Left hindlimb (tissue), 1 donor: ENCODE measurements at places on chromosomes 13 and 19.

DNA sequence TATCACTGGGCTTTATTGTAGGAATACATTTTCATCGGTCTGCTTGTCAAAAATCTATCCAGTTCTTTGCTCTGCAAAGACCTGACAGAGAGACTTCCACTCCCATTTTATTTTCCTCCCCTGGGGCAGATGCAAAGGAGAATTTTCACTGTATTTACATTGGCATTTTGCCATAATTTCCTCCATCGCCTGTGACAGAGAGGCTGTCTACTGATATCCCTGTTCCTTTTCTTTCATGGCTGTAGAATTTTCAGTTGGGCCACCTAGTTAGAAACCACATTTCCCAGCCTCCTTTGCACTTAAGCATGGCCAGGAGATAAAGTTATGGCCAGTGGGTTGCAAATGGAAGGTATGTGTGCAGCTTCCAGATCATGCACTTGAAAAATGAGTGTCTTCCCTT, 89.3 kb downstream of the NUFIP1 start:
- DNase-seq, result no peak

DNA sequence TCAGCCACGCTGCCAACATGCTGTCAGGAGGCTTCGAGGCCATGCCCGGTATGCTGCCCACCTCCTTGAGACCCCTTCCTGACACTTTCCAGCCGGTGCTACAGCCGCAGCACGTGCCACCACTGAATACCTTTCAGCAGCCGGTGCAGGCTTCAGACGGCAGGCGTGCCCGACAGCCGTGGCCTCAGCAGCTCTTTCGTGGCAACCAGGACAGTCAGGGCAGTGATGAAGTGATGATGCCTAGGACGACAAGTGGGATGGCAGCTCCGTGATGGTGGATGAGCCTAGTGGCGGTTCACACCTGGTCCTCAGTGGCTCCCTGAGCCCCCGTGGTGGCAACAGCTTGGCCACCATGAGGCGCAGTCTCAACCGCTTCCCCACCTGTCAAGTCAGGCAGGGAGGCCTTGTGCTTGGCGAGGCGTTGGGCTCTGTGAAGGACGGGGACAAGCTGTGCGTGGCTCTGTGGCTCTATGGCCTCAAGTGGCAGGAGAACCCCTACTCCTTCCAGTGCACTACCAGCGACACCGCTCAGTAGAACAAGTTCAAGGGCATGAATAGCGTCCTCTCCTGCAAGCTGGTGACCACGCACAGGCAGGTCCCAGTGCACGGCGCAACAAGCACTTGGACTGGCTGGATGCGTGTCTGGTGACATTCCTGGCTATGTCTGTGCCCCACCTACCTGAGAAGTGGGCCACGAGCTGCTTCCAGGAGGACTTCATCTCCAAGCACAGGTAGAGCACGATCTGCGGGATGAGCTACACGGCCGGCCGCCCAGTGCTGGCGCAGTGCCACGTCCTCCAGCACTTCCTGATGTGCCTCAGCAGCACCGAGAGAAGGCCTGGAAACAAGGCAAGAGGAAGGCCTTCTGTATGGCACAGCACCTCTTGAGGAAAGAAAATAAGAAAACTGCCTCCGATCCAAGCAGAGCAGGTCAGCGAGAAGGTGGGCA, 18.2 kb upstream of the ZNF14 start:
- no peak for DNase-seq

GRCh38 chr19:2815923-2816322, 3.7 kb upstream of the ZNF554 start:
- no peak for DNase-seq

DNA sequence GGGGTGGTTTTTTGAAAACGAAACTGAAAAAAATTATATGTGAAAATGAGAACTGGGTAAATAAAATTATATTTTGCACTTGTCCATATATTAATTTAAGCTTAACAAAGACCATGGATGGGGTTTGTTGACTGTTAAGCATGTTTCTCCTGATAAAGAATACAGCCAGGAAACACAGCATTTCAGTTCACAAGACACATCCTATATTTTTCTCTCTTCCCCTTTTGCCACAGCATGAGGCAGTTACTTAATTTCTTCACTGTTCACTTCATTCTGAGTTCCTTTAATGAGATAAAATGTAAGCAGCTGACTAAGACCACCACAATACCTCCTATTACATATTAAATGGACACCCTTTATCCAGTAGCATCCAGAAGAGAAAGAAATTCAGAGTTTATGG, 64.0 kb downstream of the RXFP2 start:
- DNase-seq, result no peak

- peak; percentile 56 for DNase-seq
Observed at GRCh38 chr19:48752496-48753365, at the start of gene FUT1. FUT1 (minus strand) TSS chr19:48752641; CDS start chr19:48751281, 1,360 bp downstream.

GRCh38 chr19:38880076-38880881, 2.2 kb upstream of the RINL start:
- no peak for DNase-seq

- no peak for DNase-seq
Observed at GRCh38 chr13:23870356-23871140, 18.7 kb downstream of the MIPEP start.

- DNase-seq, result peak; percentile 79
Observed at GRCh38 chr19:17385878-17386611, 8.0 kb downstream of the CCDC194 start.

DNA sequence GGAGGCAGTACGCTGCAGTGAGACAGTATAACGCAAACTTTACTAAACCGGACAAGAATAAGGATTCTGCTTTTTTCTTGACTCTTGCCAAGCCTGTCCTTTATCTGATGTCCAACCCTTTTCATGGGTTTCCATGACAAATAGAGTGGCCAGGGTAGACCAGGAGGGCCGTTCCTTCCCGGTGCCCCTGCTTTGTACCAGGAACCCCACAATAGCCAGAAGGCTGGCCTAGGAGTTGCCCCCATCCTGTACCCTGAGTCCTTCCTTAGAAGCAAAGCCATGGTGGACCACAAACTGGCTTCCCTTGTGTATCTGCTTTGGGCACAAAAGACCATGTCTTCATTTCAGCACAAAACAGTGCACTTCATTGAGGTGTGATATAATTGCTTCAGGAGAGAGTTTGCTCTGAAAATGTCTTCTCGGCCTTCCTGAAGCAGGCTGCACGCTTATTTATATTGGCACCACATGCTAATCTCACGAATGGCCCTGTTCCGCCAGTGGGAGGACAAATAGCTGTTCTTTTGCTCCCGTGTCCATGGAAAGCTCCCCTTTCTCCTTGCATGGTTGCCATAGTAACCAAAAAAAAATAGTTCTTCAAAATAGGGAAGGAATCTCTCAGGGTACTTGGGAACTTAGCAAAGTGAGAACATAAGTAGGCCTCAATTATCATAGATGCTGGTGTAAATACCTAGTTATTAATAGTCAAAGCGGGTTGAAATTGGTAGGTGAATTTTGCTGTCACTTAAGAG, 222.1 kb downstream of the ZIC5 start:
- DNase-seq, result no peak

GRCh38 chr13:73220966-73221720, 162.3 kb downstream of the KLF5 start:
- no peak for DNase-seq

- no peak for DNase-seq
Observed at GRCh38 chr19:31339411-31339810, 9.8 kb downstream of the TSHZ3 start.
